Lung microvascular endothelial cell (primary cell): ENCODE measurements at places on chromosomes 1 and 21. TPM values are rescaled to one million over a fixed set of nuclear protein-coding genes. Genes with fewer than 3 reads are reported as not detected.

The DTL gene
- 4.0 and 13.9 TPM in 2 replicates for total RNA-seq

The CCDC185 gene
- not detected in 2 replicates for total RNA-seq

The CFHR2 gene
- not detected in 2 replicates for total RNA-seq

The HSPB7 gene
- not detected in 2 replicates for total RNA-seq

The IVL gene
- not detected in 2 replicates for total RNA-seq

DNA sequence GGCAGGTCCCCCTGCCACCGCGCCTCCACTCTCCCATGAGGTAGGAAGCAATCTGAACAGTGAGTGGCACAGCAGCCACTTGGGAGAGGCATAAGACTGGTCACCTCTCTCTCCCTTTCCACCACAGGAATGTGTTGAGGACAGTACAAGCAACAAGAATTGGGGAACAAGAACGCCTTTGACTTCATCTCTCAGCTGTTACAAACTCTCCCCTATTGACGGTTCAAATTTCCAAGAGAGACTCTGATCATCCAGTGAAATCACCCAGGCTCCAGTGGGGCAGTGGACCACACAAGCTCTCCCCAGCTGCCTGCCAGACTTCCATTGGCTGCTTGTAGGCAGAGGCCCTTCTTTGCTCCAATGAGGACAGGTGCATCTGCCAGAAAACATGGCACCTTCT lies 249.9 kb upstream of the JUN start:
- no peak for DNase-seq

DNA sequence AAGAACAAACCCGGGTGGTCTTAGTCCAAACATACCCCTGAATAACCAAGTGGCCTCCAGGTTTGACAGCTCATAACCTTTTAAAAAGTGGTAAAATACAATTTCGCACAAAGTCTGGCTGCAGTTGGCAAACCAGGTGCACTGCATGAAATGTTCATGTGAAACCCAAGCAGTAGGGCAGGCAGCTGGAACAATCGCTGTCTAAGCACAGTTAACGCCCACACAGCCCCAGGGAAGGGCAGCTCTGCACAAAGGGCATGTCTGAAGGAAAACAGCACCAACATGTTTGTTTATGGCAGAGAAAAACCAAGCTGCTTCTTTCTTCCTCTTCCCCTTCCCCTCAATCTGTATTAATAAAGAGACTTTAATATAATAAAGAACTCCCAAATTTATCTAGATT lies 49.5 kb downstream of the KIAA1614 start:
- no peak for DNase-seq

- DNase-seq = no peak
Measured at GRCh38 chr1:208782186-208782585, 538.0 kb upstream of the PLXNA2 start.

DNA sequence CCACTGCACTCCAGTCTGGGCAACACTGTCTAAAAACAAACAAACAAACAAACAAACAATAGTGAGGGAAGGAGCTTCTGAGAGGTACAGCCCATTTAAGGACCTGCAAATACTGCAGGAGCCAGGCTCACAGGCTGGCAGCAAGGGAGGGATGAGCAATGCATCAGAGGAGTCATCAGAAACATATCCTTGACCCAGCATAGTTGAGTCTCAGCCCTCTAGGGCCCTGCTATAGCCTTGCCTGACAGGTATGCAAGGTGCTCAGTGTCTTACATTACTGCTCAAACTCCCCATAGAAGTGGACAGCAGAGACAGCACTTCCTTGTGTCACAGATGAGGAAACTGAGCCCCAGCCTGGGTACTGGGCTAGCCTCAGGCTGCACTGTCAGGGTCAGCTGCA lies 7.3 kb upstream of the TTC4 start:
- no peak for DNase-seq

GRCh38 chr1:59008599-59009347 lies 224.9 kb upstream of the JUN start:
- DNase-seq = peak; percentile 20

GRCh38 chr1:207454046-207454964 lies at the start of gene CR2:
Gene CR2, plus strand, starts transcription at chr1:207454328. Its CDS starts 91 bp downstream, at chr1:207454419.
- peak; percentile 2 for DNase-seq
